ENCODE measurements at places on chromosomes 6 and 20.
A peak's percentile ranks its signal among the peaks of the same experiment; 100 is the strongest.

DNA sequence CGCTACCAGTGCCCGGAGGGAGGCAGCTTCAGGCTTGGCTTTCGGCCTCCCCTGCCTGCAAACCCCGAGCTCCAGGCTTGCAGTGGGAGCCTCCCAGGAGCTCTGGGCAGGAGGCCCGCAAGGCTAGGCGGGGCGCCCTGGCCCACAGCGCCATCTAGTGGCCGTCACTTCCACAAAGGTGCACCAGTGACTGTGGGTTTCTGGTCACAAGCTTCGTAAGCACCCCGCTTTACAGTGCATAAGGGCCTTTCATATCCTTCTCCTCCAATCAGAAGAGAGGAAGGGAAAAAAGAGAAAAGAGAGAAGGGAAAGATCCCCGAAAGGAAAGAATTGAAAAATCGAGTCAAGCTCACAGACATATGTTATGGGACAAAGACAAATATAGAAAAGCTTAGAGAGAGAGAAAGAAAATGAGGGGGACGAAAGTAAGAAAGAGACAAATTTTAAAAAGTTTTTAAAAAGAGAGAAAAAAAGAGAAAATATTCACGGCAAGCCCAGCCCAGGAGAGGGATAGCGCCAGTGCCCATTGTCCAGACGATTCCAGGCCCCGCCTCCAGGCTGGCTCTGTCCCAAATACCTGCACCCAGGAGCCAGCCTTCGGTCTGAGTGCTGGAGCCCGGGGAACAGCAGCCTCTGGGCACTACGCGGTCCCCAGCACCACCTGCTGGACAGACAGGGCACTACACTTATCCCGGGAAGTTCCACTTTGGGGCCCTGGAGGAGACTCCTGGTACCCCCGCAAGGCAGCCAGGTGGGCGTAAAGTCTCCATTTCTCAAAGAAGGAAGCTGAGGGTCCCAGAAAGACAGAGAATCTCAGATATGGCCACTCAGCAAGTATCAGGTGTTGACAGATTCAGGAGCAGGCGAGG is 207.1 kb downstream of the PREX1 start:
- peak; percentile 77 for DNase-seq

GRCh38 chr6:167795321-167795811 is 31.3 kb upstream of the AFDN start:
- DNase-seq: no peak

GRCh38 chr6:128124713-128125112 is 223.9 kb upstream of the THEMIS start:
- DNase-seq: no peak

- no peak for DNase-seq
Observed at GRCh38 chr20:1338096-1338495, 9.2 kb upstream of the SDCBP2 start.

GRCh38 chr20:43017241-43018030 is 172.3 kb downstream of the PTPRT start:
- DNase-seq: no peak

GRCh38 chr6:28167068-28167467 is 25.4 kb downstream of the ZKSCAN8 start:
- no peak for DNase-seq

DNA sequence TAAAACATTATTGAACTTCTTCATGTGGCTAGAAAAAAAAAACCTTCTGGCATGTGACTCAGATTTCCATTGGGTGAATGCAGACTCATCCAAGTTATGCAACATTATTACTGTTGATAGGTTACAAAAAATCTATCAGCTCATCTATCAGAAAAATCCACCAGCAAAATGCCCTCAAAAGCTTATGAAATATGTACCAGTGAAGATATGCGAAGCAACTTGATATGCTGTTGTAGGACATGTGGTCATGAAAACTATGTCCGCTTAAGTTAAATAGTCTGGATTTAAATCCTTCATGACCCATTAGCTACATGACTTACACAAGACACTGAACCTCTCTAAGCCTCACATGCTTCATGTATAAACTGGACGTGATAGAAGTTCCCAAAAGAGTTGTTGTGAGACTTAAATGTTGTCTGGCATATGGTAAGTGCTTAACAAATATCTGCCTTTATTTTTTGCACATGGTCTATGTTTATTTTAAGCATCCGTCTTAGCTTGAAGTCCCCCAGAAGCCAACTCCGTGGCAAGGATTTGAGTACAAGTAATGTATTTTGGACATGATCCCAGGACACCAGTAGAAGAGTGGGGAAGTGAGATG is 12.5 kb upstream of the BFSP1 start:
- no peak for DNase-seq

- DNase-seq: no peak
Observed at GRCh38 chr6:19399406-19399805, 437.8 kb upstream of the ID4 start.

DNA sequence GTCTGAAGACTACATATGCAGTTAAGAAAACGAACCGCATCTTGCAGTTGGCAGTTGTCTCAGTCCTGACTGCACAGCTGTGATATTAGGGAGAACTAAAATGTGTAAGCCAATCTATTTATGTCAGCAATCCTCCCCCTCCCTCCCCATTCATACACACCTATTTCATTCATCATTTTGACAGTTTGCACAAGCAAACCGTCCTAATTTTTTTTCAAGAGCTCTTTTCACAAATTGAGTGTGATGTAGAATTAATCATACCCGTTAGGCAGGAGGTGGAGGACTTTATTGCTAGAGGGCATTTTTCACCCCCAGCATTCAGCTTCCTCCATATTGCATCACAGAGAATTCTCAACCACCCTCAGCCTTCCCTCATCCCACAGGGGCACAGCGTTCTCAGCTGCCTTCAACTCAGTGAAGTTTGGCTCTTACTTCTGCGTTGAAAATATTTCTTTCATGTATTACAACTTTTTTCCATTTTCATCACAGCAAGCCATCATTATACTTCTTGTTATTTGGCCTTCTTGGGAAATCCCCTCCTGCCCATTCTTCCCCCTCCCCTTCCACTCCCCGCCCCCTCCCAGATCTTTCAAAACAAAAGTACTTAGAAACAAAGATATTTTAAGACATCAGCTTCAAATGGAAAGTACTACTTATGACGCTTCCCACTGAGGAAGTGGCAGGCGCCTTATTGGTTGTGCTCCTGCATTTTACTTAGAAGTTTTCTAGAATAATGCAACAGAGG is 37.5 kb downstream of the NOX3 start:
- peak; percentile 1 for DNase-seq

GRCh38 chr6:1482381-1483166 is 93.2 kb downstream of the FOXF2 start:
- no peak for DNase-seq

DNA sequence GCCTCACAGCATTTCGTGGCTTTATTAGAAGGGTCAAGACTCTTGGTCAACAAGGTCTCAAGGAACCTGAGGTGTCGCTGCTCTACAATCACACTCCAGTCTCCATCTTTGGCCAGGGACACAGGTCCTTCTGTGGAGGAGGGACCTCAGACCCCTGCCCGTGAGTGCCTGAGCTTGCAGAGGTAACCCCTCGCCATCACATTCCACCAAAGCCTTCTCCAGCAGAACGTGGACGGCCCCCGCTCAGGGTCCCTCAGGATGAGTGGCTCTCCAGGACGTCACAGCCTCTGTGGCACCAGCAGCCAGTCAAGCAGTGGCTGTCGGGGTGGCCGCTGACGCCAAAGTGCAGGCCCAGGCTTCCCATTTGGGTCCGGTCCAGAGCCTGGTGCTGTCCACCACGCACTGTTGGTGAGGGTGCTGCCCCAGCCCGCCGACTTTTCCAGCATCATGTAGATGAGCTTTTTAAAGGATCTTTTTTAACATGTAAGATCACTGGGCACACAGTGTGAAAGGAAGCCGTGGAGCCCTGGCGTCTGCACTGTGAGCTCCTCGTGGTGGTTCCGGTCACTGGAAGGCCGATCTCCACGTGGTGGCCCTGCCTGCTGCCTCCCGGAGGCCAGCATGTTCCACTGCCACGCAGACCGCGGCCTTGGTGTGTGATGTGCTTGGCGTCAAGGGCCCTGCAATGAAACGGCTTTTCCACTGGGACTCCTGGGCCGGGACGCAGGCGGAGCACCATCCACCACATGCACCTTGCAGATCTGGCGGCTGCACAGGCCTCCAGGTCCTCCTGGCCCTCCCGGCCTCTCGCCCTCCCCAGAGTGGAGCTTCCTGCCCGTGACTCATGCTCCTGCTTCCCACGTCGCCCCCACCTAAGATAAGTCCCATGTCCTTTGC is 8.3 kb upstream of the KIF25 start:
- DNase-seq: no peak

DNA sequence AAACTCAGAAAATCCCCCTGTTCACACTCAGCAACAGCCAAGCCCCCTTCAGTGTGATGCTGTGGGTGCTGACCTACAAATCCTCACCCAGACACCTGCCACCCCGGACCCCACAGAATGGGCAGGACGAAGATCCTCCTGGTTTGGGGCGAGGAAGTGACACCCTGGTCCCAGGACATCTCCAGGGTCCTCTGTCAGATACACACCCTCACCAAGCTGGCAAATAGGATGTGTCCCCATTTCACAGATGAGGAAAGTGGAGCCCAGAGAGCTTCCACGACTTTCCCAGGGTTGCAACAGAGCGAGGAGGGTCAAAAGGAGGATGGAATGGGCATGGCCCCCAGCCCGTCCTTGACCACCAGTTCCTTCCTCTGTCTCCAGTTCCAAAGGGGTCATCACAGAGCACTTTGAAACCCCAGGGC is 92.0 kb upstream of the AFDN start:
- no peak for DNase-seq

DNA sequence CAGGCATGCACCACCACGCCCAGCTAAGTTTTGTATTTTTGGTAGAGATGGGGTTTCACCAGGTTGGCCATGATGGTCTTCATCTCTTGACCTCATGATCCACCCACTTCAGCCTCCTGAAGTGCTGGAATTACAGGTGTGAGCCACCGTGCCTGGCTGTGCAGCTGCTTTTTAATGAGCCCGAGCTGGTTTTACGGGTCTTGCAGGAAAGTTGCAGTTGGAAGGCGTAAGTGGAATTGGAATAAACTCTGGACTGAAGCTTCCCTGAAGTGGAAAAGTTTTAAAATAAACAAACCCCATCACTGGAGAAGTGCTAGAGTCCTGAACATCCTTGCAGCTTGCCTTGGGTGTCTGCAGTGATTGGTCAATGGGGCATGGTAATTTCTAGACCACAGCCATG is 40.4 kb downstream of the KIF25 start:
- DNase-seq: no peak

DNA sequence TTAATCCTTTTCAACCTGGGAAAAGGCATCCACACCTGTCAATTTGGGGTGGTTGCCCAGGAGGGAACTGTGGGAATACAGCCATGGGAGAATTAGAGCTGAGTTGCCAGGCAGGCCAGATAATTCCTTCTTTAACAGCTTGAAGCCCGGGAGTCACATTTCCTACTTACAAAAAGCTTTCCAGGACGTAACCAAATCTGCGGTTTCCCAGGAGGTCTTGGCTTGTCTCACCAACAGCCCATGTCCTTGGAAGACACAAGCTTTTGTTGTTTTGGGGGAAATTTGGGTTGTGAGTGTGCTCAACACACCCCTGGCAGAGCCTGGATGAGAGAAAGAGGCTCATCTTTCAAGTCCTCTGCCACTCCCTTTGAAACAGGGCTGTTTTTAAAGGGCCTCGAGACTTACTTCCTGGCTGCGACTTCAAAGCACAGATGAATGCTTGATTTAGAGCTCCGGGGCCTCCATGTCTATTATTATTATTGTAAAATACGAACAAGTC is 465.9 kb upstream of the BTBD3 start:
- no peak for DNase-seq

- no peak for DNase-seq
Observed at GRCh38 chr6:131172222-131172621, 37.0 kb downstream of the AKAP7 start.

DNA sequence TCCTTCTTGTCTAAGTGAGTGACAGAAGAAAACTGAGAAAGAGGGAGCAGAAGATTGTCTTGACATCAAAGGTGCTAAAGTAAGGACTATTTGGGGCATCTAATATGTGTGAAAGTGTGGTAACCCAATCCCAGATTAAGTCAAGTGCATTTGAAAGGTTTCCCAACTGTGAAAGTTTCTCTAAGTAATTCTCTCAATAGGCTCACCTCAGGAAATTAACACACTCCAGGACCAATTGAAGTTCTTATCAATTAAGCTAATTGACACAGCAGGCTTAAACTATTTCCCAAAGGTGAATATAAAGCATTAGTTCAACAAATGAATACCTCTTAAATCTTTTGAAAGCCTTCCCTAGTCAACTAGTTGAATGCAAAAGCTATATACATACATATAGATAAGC is 212.8 kb upstream of the FUT9 start:
- DNase-seq: no peak

DNA sequence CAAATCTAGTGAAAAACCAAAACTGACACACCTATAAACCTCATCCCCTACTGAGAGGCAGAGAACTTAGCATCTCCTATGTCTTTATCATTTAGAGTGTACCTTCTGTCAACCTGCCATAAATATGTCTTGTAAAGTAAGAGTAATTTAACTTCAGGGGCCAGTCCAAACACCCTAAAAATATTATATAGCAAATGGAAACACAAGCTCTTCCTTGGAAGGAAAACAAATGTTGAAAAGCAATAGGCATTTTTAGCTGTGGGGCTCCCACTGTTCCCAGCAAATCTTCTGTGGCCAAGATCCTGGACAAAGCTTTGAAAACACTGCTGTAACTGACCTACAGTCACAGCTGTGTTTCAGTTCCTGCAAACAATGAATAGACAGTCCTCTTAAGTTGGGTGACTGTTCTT is 140.0 kb upstream of the RNF217 start:
- DNase-seq: no peak

DNA sequence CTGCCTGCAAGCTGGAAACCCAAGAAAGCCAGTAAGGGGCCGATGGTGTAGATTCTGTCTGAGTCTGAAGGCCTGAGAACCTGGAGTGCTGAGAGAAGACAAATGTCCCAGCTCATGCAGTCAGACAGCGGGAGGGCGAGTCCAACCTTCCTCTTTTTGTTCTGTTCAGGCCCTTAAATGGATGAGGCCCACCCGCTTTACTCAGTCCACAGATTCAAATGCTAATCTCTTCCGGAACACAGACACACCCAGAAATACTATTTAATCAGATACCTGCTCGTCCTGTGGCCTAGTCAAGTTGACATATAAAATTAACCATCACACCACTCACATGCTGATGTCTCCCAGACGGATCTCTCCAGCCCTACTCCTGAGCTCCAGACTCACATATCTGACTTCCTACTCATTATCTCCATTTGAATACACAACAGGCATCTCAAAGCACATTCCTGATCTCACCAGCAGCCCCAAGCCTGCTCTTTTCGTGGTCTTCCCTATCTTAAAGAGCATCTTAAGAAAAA is 26.7 kb upstream of the SRC start:
- no peak for DNase-seq

GRCh38 chr20:1287787-1288569 is 21.9 kb downstream of the SNPH start:
- DNase-seq: no peak

- DNase-seq: no peak
Observed at GRCh38 chr20:40414843-40415615, 274.0 kb downstream of the MAFB start.

- DNase-seq: no peak
Observed at GRCh38 chr6:16153211-16153820, 24.4 kb downstream of the MYLIP start.

Data from NCI-H460 (cell line).